ENCODE measurements at places on chromosomes 13 and 19.

DNA sequence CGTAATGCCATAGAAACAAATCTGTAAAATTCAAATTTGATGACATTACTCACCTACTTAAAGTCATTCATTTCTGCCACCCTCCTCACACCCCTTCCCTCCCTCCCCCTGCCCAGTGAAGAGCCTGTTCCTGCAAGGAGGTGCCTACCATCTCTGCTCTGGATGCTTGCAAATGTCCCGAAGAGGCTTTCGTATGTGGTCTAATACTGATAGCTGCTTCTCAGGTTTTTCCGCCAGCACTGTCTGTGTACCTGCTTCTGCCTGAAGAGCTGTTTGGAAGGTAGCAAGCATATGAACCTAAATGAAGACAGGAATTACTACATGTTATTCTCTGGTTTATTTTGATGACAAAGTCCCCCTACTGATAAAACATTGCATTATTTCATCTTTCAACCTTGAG lies 57.1 kb downstream of the GPALPP1 start:
- no peak for DNase-seq

- no peak for DNase-seq
These were observed 56.7 kb downstream of the STARD13 start for GRCh38 chr13:33228648-33229445.

- no peak for DNase-seq
These were observed 43.9 kb downstream of the SLC10A2 start for GRCh38 chr13:103022336-103022735.

DNA sequence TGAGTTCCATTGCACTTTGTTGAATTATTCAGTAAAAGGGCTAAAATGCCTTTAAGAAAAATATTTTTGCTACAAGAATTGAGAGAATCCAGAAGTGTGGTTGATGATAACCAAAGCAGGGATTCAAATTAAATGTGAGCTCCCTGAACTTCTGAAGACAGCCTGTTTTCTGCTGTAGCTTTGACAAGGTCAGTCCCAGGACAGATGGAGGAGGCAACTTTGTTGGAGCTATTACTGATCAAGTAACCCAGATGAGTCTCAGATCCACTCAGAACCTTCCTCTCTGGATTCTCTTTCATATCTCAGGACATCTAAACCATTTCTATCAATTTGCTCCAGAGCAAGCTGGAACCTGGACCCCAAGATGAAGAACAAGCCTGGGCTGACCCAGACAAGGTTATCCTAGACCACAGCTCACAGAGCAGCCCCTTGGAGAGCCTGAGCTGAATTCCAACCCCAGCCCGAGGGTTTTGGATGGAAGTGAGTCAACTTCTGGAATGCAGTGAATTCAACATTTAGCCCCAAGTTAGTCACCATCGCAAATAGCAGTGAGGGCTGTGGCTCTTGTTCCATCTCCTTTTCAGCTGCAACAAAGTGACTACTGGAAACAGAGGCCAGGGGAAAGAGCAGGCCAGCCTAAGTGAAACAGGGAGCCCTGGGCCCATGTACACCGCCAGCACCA lies 137.8 kb upstream of the TSC22D1 start:
- DNase-seq = no peak

DNA sequence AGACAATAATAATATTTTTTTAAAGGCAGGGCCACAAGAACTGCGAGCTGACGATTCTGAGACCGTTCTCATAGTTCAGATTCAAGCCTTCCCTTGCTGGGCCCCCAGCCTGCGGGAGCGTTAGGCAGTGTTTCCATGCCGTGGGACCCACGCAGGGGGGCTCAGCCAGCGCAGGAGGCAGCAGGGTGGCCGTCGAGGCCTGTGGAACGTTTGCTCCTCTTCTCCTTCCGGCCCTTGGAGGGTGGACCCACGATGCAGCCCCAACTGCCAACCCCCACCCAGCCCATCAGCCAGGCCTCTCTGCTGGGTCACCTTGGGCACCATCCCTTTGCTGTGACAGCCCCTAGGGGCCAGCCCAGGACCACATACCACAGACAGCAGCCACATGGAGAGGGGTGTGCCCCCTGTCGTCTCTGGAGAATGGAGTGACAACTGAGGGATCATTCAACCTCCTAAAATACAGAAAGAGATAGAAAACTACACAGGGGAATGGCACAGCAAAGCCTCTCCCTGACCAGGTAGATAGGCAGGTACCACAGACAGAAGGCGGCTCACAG lies 46.8 kb downstream of the PDCD5 start:
- DNase-seq = no peak

DNA sequence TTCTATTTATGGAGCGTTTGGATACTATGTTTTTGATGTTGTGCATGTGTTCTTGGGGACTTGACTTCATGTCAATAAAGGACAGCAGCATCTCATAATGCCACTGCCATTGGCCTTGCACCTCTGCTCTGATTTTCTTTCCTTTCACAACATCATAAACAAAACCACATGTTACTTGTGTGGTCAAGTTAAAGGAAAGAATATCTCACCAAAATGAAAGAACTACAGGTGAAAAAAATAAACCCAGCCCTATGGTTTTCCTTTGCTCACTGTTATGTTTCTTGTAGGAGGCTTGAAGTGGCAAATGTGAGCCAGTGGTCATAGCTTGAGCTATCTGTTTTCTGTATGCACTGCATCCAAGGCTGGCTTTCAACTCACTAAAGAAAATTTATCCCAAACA lies 240.4 kb downstream of the KCNRG start:
- no peak for DNase-seq

DNA sequence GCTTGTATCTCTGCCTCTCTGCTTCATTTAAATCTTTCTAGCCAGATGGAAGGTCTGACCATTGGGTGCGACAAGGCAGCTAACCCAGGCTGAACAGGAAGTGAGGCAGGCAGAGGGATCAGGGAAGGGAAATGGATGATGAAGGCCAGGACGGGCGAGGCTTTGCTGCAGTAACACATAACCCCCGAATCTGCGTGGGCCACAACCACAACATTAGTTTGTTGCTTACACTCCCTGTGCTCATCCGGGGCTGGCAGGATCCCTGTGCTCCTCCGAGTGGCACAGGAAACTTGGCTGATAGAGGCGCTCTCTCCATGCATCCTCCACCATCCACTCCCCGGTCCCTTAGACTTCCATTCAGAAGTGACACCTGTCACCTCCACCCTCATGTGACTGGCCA lies 1.1 kb upstream of the FLT3LG start:
- DNase-seq = peak; percentile 62

- DNase-seq = no peak
These were observed 97.7 kb downstream of the ANKRD10 start for GRCh38 chr13:110817143-110817542.

- DNase-seq = peak; percentile 98
These were observed at the start of the genes BRME1 and CC2D1A for GRCh38 chr19:13905634-13906520. Gene BRME1, minus strand, starts transcription at chr19:13906117. Its CDS starts 1,225 bp downstream, at chr19:13904892. Gene CC2D1A, plus strand, starts transcription at chr19:13906201. Its CDS starts 241 bp downstream, at chr19:13906442.

DNA sequence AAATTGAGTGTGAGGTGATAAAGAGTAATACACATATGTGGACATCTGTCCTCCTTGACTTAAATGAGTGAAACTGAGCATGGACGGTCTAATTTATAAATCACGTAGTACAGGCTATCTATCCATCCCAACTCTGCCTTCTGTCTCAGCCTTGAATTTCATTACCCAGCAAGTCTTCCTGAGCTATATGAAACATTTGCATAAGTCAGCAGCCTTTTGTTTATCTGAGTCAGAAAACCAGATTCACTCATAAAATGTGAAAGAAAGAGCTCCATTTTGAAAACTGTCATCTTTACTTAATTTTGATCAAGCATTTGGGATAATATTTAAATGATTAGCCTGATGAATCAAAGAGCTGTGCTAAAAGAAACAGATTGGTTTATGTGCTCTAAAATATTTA lies 197.9 kb downstream of the LHFPL6 start:
- no peak for DNase-seq
